Fibroblast of villous mesenchyme (primary cell): ENCODE measurements at places on chromosomes 13 and 19. TPM values are rescaled to one million over a fixed set of nuclear protein-coding genes. Genes with fewer than 3 reads are reported as not detected.

CLEC17A gene
- not detected in 2 replicates for total RNA-seq

NCCRP1 gene
- total RNA-seq, result not detected in 2 replicates

RGCC gene
- total RNA-seq, result 89.2 and 101 TPM in 2 replicates

TNNT1 gene
- under 0.01 and 0.64 TPM in 2 replicates for total RNA-seq

GPR183 gene
- 0.86 and 4.5 TPM in 2 replicates for total RNA-seq

GSX1 gene
- not detected in 2 replicates for total RNA-seq

AZU1 gene
- total RNA-seq, result not detected in 2 replicates

ZNF284 gene
- 3.2 and 3.9 TPM in 2 replicates for total RNA-seq

SPINT2 gene
- 3.5 and 5.5 TPM in 2 replicates for total RNA-seq

KLF2 gene
- total RNA-seq, result 3.0 and 6.8 TPM in 2 replicates
